ENCODE measurements at places on chromosomes 7 and 10. TPM values are rescaled to one million over a fixed set of nuclear protein-coding genes. Genes with fewer than 3 reads are reported as not detected.

VSTM2A gene
- 2.7 TPM for polyA plus RNA-seq

NPSR1 gene
- not detected for polyA plus RNA-seq

ZNF503 gene
- 75.9 TPM for polyA plus RNA-seq

SPDYE16 gene
- polyA plus RNA-seq = 1.7 TPM

PRPS1L1 gene
- not detected for polyA plus RNA-seq

CYP3A7 gene
- 0.43 TPM for polyA plus RNA-seq

NKX2-3 gene
- not detected for polyA plus RNA-seq

Measured in renal pelvis (tissue), 12 donors.